ENCODE measurements at places on chromosomes 4 and X.
A peak's percentile ranks its signal among the peaks of the same experiment; 100 is the strongest.

DNA sequence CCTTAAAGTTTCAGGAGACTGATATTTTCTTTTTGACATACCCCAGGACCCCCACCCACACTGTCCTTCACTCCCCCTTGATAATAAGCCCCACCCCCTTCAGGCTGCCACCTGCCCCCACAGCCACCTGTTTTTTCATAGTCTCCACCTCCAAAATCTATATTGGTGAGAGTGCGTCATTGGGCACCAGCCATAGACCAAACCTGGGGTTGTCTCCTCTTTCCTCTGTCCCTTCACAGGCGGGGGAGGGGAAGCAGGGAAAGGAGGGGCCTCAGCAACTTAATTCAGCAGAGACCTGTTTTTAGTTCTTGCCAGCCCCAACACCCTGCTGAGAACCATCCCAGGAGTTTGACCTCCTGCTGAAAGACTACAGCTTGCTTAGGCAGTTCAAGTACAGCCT is 1.1 kb downstream of the ARHGAP36 start:
- DNase-seq: no peak

DNA sequence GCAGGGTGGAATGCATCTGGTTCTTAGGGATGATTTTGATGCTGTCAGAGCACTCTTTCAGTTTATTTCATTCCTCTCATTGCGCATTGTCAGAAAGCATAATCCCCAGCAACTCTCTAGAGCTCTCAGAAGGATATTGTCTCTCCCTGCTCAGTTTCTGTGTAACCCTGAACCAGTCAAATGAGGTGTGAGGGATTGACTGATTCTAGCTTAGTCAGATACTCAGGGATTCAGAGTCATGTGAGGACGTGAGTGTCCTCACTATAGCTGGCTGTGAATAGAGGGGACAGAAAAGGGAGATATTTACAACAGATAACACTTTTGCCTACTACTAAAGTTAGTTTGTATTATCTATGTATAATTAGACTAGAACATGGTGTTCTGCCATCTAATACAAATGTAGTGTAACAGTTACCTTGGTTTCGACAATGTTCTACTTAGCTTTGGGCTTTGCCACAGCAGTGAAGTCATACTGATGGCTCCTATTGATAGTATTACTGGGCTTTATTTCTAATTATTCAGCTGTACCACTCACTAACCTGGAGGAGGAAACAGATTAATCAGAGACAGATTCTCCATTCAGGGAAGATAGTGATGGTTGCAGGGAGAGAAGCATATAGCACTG is 19.5 kb downstream of the AP1AR start:
- no peak for DNase-seq

- peak; percentile 68 for DNase-seq
These were observed 27.8 kb upstream of the ADH7 start for GRCh38 chr4:99462875-99463464.

DNA sequence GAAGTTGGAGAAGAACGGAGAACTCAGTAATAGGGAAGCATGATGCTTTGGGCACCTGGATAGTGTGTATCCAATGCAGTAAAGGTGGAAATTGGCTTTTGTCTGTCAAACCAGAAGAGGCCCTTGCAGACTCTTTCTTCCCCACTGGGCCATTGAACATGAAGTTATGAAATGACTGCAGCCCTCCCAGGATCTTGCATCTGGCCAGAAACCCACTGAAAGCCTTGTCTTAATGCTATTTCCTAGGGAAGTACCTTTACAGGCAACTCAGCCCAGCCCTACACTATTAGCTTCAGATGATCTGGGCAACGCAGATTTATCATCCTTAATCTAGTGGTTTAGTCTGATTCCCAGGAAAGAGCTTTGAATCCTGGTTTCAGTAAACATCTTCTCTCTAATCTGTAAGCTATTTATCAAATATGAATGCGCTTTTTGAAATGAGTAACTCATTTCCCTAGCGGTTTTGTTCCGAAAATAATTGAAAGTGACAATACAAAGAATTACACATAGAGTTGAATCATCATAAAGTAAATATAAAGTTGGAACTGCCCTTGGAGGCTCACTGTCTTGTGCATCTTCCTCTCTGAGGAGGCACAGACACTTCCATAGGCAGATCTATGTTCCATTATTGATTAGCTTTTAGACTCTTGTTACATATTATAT is 464.1 kb downstream of the IDS start:
- no peak for DNase-seq

- no peak for DNase-seq
These were observed 198.1 kb upstream of the UGT8 start for GRCh38 chr4:114400531-114400930.

DNA sequence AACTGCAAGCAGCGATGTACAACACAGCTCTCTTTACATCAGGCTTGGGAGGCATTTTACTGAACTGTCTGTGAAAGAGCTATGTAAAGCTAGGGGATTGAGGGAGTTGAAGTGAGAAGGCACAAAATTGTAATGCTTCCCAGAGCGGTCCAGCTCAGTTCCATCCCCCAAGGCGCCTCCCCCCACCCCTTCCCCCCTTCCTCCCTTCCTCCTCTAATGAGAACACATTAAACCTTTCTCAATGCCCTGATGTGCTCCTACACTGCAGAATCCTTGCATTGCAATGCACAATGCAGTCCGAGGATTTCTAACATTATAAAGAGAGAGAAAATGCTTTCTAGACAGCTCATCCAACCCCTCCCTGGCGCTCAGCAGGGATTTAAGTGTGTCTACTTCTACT is 73.9 kb downstream of the CXXC4 start:
- DNase-seq: no peak

- DNase-seq: no peak
These were observed 218.2 kb downstream of the BANK1 start for GRCh38 chr4:102008711-102009110.

GRCh38 chrX:31038575-31039326 is 33.1 kb downstream of the FTHL17 start:
- peak; percentile 28 for DNase-seq

DNA sequence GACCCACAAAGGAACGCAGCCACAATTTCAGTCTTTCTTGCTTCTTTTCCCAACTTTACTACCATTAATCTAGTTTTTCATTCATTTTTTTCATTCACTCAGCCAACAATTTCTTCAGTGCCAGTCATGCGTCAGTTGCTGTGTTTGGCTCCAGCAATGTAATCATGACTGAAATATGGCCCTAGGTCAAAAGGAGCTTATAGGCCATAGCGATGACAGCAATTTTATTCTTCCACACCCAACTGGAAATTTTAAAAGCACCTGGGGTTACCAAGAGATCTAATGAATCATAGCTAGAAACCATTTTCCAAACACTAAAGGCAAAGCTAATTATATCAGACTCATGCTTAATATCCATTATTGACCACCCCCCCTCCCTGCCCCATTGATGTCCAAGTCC is 29.8 kb upstream of the C1QTNF7 start:
- DNase-seq: no peak

DNA sequence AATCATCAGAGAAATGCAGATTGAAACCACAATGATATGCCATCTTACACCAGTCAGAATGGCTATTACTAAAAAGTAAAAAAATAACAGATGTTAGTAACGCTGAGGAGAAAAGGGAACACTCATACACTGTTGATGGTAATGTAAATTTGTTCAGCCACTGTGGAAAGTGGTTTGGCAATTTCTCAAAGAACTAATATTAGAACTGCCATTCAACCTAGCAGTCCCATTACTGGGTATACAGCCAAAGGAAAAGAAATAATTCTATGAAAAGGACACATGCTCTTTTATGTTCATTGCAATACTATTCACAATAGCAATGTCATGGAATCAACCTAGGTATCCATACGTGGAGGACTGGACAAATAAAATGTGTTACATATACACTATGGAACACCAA is 566.3 kb downstream of the STPG2 start:
- DNase-seq: no peak

DNA sequence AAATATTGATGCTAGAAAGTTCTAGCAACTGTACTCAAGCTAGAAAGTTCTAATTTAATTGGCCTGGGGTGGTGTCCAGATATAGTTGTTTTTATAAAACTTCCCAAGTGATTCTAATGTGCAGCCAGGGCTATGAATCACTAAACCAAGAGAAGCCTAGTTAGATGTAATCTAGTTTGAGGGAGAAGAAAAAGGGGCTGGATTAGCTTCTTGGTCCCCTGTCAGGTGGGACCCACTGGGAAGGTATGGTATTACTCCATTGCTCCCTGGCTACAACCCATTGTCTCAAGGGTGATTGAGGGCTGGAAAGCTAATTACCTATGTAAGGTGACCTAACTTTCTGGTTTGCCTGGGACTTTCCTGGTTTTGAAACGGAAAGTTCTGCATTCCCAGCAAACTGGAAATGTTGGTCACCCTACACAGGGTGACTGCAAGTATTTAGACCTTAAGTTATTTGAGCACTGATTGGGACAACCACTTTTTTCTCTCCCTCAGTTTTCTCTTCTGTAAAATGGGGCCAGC is 23.9 kb upstream of the MSN start:
- no peak for DNase-seq

GRCh38 chr4:24794916-24795665 is at the start of gene SOD3:
SOD3 (plus strand) TSS chr4:24795573; CDS start chr4:24799522, 3,949 bp downstream.
- peak; percentile 93 for DNase-seq

DNA sequence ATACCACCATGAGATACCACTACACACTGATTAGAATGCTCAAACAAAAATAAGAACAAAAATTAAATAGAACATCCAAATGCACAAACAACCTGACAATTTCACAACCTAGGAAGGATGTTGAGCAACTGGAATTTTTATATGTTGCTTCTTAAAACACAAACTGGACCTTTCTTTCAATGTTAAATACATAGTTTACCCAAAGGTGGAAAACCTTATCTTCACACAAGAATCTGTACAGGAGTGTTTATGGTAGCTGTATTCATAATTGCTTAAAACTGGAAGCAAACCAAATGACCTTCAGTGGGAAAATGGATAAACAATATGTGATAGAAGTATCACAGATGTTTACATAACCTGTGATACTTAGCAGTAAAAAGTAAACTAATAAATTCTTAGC is 573.8 kb downstream of the MAGEB5 start:
- no peak for DNase-seq

GRCh38 chrX:119672426-119672825 is 20.5 kb downstream of the SEPTIN6 start:
- DNase-seq: no peak

DNA sequence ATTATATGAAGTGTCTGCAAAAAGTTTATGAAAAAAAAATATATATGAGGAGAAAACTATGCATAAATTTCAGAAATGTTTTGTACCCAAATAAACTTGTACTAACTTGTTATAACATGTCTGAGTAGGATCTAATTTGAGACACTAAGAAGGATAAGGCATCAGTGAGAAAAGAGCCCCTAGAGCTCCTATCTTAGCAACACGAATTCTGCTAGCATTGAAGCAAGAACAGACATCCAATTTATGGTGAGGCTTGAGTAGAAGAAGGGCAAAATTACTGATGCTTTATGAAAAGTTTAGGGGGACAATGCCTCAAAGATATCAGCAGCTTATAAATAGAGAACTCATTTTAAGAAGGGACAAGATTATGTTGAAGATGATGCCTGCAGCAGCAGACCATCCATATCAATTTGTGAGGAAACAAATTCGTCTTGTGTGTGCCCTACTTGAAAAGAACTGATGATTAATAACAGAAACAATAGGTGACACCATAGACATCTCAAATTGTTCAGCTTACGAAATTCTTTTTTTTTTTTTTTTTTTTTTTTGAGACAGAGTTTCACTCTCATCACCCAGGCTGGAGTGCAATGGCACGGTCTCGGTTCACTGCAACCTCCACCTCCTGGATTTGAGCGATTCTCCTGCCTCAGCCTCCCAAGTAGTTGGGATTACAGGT is 35.7 kb upstream of the ADAM29 start:
- DNase-seq: no peak

DNA sequence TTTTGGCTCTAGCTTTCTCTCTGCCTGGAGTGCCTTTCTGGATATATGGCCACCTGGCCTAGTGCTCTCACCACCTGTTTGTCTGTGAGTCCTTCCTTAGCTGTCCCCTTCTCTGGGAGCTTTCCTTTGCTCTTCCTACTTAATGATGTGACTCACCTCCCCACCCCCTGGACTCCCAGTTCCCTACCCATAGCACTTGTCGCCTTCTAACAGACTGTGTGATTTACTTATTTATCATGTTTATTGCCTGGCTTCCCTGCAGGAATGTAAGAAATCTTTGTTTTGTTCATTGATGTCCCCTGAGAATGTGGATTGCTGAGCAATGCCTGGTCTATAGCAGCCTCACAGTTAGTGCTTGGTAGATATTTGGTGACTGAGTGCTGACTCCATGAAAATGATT is 18.9 kb downstream of the ADD1 start:
- DNase-seq: peak; percentile 56
